Hypothalamus (tissue), 51 donors: ENCODE measurements at places on chromosomes 13 and 19.

DNA sequence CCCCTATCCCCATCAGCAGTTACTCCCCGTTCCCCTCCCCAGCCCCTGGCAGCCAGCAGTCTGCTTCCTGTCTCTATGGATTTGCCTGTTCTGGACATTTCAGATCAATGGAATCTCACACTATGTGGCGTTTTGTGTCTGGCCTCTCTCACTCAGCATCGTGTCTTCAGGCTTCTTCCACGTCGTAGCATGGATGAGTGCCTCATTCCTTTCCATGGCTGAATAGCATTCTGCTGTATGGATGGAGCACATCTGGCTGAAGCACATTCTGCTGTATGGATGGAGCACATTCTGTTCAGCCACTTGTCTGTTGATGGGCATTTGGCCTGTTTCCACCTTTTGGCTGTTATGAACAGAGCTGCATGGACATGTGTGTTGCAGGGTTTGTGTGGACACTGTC, 29.5 kb downstream of the CRTC1 start:
- DNase-seq = no peak

DNA sequence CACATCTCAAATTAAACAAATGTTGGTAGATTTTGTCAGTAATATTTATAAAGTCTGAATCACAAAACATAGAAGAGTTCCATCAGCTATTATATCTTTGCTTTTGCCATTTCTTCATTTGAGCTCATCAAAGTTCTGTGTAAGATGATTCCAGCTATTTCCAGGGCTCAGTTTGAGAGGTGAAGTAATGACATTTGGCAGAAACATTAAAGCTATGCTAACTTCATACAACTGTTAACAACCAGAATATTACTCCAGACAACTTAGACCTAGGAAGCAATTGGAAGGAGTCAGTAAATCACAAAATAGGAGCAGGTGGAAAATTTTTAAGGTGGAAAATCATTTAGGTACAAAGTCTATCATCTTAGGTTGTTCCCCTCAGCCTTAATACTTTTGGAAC, 76.2 kb upstream of the CSNK1A1L start:
- no peak for DNase-seq

DNA sequence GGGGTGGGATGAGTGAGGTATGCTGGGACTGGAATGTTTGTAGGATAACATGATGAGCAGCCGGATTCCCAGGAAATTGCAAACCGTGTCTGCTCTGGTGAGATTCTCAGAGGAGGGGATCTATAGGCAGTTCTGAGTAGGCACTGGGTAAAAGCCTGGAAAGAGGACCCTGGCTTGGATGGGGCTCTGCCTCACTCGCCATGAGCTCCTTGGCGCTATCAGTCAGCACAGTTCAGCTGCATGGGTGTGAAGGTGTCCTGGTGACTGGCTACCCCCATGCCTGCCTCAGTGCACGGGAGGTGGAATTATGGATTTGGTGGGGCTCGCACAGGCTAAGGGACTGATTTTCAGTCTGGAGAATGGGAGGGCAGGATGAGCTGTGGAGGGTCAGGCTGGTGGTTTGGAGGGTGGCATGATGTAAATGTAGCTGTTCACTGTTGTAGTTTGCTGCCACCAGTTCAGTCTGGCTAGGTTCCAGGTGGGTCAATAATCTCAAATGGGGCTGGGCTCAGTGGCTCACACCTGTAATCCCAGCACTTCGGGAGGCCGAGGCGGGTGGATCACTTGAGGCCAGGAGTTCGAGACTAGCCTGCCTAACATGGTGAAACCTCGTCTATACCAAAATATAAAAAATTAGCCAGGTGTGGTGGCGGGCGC, 9.2 kb upstream of the ZNF627 start:
- no peak for DNase-seq

- DNase-seq = no peak
Observed at GRCh38 chr13:51524312-51524711, 60.0 kb upstream of the WDFY2 start.

- no peak for DNase-seq
Observed at GRCh38 chr19:48671446-48671995, 1.3 kb downstream of the NTN5 start.

DNA sequence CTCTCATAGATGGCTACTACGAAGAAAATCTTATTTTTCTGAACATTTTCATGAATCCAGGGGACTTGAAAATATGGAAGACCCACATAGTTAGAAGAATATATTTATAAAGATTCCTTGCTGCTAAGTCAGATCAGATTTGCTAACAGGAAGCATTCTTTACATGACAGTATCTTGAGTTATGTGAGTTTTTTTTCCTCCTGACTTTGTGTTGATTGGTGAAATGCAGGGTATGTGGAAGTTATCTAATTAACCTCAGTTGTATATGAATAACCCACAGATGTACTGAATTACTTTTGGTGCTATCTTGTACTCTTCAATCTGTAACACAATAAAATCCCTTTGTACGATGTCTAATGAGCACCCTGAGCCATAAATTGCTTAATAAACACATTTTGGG, 53.8 kb downstream of the ESD start:
- no peak for DNase-seq

GRCh38 chr19:47100290-47100689, 13.3 kb downstream of the ZC3H4 start:
- DNase-seq = no peak

GRCh38 chr19:15235781-15236180, 3.5 kb upstream of the EPHX3 start:
- no peak for DNase-seq

DNA sequence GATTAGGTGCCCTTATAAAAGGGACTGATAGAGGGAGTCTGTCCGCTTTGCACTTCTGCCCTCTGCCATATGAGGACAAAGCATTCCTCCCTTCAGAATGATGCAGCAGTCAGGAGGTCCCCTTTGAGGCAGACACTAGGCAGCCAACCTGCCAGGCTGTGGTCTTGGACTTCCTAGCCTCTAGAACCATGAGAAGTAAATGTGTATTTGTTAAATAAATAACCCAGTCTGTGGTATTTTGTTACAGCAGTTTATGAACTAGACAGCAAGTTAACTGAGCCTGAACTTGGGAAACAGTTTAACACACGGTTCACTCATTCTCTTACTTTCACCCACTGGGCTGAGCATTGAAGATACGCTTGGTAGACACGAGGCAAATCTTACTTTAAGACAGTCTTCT, 313.2 kb downstream of the UQCRFS1 start:
- no peak for DNase-seq
